ENCODE measurements at places on chromosomes 6 and 20. TPM values are rescaled to one million over a fixed set of nuclear protein-coding genes. Genes with fewer than 3 reads are reported as not detected.

DNA sequence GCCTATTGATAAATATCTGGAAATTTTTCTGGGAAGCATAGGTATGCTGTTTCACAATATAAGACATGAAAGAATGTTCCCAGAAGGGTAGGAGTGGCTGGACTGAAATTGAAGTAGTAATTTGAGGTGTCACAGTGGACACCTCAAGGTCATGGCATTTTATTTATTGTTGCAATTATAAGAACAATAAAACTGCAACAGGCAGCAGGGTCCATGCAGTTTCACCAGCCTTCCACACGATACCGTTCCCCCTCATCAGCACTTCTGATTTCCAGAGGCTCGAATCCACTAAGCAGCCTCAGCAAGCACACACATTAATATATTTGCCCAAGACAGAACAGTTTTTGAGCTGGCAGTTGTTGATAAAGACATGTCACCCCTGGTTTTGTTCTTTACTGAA lies 1037.4 kb downstream of the KIF16B start:
- no peak for DNase-seq

DNA sequence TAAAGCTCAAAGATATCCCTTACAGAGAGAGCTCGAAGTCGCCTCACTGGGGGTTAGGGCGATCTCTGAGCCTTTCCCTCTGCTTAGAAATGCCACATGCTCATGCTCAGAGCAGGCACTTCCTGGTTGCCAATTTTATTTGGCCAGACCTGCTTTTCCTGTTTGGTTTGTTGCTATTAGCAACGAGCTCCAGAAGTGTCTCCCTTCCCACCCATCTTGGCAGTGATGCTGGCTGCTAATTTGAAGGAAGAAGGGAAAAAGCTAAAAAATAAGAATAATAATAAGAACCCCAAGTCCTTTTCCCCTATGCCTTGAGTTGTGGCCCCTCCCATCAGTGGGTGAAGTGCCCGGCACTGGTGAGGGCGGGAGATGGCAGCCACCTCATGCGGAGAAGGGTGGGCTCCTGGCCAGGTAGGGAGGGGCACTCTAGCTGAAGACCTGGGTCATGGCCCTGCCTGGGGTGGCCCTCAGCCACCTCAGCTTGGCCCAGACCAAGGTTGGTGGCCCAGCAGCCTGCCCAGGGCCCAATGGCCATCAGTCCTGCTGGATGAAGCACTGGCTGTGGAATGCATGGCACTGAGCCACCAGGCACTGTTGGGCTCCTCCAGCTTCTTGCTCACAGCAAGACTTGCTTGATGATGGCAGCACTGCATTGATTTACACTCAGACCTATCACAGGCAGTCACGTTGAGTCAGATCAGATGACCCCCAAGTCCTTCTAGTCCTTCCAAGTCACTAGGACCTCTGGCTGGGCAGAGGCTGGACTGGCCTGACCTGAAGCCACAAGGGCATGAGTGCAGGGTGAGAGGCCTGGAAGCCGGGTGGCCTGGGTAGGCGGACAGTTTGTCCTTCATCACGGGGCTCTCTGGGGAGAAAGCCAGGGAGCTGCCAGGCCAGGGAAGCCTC lies 79.0 kb downstream of the SYNJ2 start:
- no peak for DNase-seq

ENPP3 gene
- total RNA-seq = 0.66 TPM

PABPC1L gene
- total RNA-seq = 2.1 TPM

DNA sequence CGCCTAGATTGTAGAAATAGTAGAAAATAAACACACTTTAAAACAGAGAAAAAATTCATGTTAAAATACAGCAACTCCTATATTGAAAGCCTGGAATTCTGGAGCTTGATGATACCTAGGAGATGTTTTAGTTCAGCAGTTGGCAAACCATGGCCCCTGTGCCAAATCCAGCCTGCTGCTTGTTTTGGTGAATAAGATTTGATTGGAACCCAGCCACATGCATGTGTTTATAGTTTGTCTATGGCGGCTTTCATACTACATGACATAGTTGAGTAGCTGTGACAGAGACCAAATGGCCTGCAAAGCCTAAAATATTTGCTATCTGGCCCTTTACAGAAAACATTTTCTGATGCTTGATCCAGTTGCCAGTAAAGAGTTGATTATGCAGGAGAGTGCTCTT lies 57.2 kb downstream of the PAX1 start:
- no peak for DNase-seq

DNA sequence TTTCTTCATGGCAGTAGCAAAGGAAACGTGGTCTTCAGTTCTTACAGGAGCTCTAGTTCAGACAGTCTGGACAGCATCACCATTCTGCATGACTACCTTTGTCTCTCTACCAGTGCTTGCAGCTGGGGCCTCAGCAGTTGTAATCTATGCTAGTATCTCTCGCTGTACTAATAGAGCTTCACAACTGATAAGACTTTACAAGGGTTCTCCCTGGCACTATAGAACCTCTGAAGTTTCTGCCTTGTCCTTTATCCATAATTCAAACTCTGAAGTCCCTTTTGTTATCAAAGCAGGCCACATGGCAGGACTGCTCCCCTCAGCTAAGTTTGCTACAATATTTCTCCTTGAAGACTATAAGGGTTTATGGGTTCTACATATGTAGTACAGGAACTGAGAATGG lies 842.1 kb upstream of the ADGRB3 start:
- DNase-seq = no peak

- DNase-seq = no peak
Measured at GRCh38 chr20:50892394-50892793, 38.8 kb downstream of the ADNP start.

DNA sequence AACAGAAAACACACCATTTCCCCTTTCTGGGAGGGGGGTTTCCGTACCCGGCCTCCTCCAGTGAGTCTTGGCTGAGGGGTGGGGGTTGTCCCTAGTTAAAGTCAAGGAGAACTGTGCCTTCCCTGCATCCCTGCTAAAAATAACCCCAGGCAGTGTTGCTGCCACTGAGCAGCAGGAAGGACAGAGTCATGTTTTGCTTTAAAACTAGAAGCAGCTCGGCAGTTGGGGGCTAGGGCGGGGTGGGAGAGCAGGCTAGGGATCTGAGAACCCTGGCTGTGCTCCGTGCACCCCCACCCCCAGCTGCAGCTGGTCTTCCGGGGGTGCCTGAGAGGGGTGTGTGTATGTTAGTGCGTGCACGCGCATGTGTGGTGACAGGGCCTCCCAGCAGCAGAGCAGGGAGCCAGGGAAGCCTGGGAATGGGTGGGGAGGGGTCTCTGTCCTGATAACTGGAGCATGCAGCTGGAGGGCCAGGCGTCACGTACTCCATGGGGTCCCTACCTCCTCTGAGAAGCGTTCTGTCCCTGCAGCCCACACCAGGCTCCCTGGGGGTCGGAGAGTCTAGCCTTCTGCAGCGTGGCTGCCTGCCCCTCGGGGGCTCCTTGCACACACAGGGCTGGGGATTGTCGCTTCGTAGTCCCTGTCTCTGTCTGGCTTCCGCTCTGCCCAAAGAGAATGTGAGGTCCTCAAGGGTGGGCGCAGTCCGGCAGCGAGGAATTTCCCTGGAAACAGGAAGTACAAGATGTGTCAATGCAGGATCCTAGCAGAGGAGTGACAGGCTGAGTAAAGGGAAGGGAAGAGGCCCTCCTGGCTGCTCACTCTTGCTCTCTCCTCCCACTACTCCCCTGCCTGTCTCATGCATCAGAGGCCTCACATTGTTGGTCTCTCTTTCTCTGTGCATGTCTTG lies 16.8 kb upstream of the ARMC12 start:
- DNase-seq = no peak

DNA sequence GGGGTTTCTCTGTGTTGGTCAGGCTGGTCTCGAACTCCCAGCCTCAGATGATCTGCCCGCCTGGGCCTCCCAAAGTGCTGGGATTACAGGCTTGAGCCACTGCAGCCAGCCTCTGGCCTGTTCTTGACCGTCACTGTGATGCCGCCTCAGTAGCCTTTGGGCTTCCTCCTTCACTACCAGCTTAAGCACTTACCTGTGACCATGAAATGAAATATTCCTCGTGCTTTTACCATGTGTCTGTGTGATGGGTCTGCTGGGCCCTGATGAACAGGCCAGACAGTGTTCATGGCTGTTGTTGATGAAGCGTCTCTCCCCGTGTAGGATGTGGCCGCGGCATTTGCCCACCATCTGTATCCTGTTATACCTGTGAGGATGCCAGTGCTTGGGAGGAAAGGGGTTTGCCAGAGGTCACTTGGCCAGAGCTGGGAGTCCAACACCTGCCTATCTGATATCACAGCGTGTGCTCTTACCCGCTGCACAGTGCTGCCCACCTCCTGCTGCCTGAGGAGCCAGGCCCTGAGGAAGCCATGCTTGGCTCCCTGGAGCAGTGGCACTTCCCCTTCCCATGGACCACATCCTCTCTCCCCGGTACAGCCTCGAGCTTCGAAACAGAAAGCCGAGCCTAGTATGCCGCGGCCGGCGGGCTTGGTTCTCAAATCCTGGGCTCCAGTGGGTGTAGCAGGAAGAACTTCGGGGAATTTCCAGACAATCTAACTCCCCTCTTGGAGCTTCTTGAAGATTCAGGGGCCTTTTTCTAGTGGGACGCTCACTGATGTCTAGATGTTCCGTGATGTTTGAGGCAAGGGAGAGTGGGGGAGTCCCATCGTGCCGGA lies 167.9 kb downstream of the ZDHHC14 start:
- no peak for DNase-seq

VEGFA gene
- 46.0 TPM for total RNA-seq

SYCP2 gene
- total RNA-seq = 3.5 TPM

PTPN1 gene
- total RNA-seq = 34.3 TPM

DNA sequence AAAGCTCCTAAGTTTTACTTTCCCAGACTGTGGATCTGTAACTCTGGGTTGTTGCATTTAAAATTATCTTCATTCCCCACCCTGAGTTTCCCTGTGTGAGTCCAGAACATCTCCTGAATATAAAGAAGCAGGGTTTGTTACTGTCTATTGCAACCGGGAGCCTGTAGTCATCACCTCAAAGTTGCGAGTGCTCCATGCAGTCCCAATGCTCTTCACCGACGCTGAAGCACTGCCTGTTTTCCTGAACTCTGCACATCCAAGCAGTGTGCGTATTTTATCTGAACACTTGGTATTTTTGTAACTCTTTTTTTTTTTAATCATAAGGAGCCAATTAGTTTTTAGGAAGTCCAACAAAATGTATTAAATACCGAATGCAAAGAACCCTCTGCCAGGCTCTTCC lies 907 bp upstream of the HLA-B start:
- no peak for DNase-seq

- DNase-seq = no peak
Measured at GRCh38 chr6:47633141-47633540, 65.2 kb upstream of the ADGRF4 start.

- DNase-seq = no peak
Measured at GRCh38 chr20:37850724-37851355, 52.1 kb upstream of the VSTM2L start.

KCNK15 gene
- total RNA-seq = 3.6 TPM

- no peak for DNase-seq
Measured at GRCh38 chr6:160513836-160514235, 150.2 kb downstream of the LPA start.

GRCh38 chr6:5121956-5122355 lies 36.8 kb downstream of the PPP1R3G start:
- DNase-seq = no peak

DNA sequence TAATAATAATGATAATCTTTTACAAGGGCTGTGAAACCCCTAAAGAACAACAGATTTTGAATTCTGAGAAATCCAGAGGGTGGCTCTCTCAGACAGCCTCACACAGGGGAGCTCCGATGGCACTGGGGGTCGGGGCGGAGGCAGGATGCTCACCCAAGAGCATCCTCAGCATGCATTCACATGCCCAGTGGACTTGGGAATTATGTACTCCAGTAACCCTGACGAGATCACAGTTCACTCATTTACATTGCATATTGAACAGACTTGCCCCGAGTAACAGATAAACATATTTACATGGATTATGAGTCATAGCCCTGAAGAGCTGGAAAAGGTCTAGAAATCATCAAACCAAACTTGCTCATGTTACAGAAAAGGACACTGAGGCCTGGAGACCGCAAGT lies 482.7 kb upstream of the JARID2 start:
- DNase-seq = no peak

DNA sequence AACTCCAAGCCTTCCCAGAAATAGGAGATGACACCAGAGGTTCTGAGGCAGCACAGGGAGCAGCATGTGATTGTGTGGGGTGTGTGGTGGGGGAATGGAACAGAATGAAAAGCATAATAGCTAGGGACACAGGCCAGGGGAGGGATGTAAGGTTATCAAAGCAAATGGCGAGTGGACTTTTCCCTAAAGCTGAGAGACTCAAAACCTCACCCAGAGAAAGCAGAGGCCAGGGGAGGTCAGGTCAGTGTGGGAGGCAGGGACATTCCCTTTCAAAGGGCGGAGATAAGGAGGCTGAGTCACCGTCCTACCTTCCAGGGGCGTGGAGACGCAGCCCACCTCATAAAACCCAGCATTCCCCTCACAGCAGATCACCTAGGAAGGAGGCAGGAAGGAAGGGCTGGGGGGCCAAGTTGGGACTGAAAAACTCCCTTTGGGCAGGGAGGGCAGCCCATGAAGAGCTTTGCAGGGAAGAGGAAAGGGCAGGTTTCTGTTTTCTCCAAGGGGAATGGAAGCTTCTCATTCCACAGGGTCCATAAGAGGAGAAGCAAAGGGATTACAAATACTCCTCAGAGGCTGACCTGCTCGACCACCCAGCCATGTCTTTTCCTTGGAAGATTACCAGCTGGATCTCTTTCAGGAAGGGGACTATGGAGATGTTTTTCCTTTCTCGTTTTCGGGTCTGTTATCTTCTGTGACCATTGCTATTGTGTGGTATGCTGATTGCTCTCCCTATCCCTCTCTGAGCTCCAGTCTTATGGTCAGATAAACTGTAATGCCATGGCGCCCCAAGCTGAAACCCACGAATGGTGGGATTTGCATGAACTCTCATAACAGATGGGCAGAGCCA lies 9.6 kb upstream of the LY6G5C start:
- DNase-seq = no peak

GRCh38 chr6:6559994-6560570 lies 28.4 kb upstream of the LY86 start:
- no peak for DNase-seq

TFAP2C gene
- total RNA-seq = 2.3 TPM

TAGAP gene
- total RNA-seq = 1.5 TPM

DNA sequence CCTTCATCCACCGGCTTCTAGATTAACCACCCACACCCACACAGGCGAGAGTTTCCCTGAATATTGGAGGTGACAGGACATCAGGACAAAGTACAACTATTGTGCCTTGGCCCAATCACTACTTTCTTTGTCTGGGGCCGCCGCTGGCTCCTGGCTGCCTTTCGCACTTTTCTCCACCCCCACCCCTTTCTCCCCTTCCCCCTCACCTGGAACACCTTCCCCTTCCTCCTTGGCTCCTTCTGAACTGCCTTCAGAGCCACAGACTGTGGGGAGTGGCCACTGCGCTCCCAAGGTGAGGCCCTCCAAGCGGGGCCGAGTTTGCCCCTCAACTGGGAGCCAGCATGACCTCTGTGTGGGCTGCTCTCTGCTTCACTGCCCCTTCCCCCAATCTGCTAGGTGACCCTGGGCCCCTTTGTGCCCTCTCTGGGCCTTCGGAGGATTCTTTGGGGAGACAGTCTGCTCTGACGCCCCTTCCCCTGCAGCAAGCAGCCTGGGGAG lies 3.0 kb upstream of the VEGFA start:
- no peak for DNase-seq

GRCh38 chr6:5359417-5359816 lies 98.1 kb downstream of the FARS2 start:
- no peak for DNase-seq

PEX7 gene
- total RNA-seq = 4.1 TPM

GRCh38 chr6:150866147-150866990 lies 867 bp downstream of the MTHFD1L start:
- peak; percentile 92 for DNase-seq

- no peak for DNase-seq
Measured at GRCh38 chr6:84466511-84466910, 239.1 kb upstream of the CEP162 start.

- peak; percentile 64 for DNase-seq
Measured at GRCh38 chr6:166999884-167000253, 672 bp downstream of the CEP43 start.
